LHCN-M2 (cell line): ENCODE measurements at places on chromosomes 2 and 18. TPM values are rescaled to one million over a fixed set of nuclear protein-coding genes. Genes with fewer than 3 reads are reported as not detected.
A peak's percentile ranks its signal among the peaks of the same experiment; 100 is the strongest.

THSD7B gene
- total RNA-seq, result not detected in 2 replicates

DNA sequence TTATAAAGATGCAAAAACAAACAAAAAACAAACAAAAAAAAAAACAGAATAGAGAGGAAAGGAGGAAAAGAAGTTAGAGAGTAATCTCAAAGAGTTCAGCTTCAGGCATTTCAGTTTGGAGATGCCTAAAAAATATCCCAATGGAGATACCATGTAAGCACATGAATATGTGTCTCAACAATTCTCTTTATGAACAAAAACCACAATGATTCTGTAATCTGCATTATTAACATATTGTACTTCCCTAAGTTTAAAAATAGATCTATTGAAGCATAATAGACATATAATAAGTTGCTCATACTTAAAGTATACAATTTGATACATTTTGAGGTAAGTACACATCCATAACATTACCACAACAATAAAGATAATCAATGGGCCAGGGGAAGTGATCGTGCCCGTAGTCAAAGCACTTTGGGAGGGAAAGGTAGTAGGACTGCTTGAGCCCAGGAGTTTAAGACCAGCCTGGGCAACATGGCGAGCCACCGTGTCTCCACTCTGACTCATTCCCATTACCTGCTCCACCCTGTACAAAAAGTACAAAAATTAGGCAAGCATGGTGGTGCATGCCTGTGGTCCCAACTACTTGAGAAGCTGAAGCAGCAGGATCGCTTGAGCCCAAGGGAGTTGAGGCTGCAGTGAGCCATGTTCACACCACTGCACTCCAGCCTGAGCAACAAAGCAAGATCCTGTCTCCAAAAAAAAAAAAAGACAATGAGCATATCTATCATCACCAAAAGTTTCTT, 158.9 kb downstream of the ATAD2B start:
- peak; percentile 89 for DNase-seq

DNA sequence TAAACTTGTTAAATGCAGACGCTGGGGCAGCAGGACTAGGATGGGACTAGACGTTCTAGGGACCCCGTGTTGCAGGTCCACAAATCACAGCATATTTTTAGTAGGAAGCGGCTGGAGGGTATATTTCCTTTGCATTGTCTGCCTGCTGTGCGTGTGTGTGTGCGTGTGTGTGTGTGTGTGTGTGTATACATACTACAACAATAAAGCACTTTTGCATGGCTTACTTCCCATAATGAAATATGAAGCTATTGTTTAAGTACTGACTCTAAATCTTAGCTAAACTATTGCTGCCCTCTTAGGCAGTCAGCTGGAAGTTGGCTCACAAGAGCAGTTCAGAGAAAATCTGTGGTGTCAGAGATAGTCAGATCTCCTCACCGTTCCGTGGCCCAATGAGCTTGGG, 133.4 kb downstream of the CABLES1 start:
- no peak for DNase-seq

- DNase-seq, result no peak
These were observed 179.8 kb upstream of the RBBP8 start for GRCh38 chr18:22753130-22753831.

GRCh38 chr18:43158381-43158780, 42.9 kb upstream of the RIT2 start:
- DNase-seq, result peak; percentile 8

- DNase-seq, result no peak
These were observed 36.6 kb downstream of the FAM178B start for GRCh38 chr2:96949701-96950350.
